Upper lobe of right lung (tissue), 1 donor: ENCODE measurements at places on chromosomes 12 and 14. TPM values are rescaled to one million over a fixed set of nuclear protein-coding genes. Genes with fewer than 3 reads are reported as not detected.
A peak's percentile ranks its signal among the peaks of the same experiment; 100 is the strongest.

- no peak for DNase-seq
Observed at GRCh38 chr12:50069539-50069938, 12.1 kb downstream of the ASIC1 start.

GRCh38 chr14:91417120-91417982 is at the start of gene CCDC88C:
TSS of gene CCDC88C (minus strand) at chr14:91417820. CDS start at chr14:91417690, 130 bp downstream.
- DNase-seq, result peak; percentile 90

DNA sequence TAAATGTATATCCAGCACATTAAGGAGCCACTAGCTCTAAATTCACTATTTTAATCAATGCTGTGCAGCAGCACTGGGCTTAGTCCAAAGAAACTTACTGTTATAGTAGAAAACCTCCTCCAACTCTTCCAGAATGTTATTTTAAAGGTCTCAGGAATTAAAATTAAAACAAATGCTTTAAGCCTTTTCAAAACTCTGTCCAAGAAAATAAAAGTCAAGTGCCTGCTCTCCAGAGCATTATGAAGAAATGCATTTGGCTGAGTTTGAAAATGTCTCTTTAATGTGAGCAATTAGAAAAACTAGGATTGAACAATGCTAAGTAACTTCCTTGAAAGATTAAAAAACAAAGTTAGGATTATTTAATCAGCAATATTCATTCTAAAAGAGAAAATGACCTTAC is 322.4 kb upstream of the DCN start:
- DNase-seq, result no peak

DNA sequence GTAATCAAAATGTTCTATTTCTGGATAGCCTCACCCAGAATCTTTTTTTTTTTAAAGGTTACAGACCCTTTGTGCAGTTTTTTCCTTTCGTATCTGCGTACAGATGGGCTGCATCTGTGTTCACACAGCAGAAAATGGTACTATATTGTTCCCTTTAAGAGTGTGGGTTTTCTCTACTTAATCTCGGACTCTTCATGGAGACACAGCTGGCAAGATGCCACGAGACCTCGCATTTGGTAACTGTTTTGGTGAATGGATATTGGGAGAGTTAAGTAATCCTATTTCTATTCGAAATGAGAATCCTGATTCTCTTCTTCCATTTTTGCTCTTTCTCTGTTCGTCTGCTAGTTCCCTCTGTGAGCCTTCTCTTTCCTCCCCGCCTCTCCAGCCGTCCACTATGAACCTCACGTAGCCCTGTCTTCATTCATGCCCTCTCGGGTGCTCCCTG is 85.7 kb downstream of the SAMD4A start:
- no peak for DNase-seq

Gene CIROP
- total RNA-seq, result not detected

Gene SIRT4
- total RNA-seq, result 2.4 TPM

DNA sequence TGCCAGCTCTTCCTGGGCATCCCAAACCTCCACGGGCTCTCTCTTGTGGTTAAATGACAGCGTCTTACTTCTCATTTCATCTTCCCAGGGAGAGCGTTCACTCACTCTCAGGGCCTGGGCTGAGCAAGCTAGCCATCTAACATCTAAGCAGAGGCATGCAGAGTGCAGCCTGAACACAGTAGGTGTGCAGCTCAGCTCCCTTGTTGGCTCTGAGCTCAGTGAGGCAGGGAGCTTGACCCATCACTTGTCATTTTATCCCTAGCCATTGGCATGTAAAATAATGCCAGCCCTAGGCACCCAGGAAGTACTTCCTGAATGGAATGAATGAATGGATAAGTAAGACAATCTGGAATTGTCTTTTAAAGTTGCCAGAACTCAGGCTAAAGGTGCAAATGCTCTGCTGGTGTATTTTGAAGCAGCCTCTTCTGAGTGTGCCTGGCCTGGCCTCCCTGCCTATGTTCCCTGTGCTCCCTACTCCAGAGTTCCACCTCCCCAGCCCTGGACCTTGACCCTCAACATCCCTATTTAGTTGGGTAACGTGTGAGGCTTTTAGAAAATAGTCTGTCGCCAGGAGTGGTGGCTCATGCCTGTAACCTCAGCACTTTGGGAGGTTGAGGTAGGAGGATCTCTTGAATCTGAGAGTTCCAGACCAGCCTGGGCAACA is 9.5 kb upstream of the MEG3 start:
- DNase-seq, result no peak

DNA sequence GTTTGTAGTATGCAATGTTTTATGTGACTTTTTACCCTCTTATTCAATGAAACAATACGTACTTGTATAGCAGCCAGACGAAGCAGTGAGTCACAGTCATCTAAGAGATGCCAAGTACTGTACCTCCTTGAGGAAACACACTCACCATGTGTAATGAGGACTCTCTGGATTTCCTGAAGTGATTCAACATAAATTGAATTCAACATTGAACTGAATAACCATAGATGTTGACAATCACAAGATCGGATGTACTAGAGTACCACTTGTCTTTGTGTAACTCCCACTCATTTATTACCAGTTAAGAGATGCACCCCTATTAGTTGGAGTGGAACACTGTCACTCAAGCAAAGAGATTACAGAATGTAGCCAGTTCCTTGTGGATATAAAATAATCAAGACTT is 175.2 kb upstream of the HMGA2 start:
- DNase-seq, result no peak

- no peak for DNase-seq
Observed at GRCh38 chr12:27335364-27336281, 3.0 kb downstream of the BMAL2 start.

- no peak for DNase-seq
Observed at GRCh38 chr12:26123482-26123980, 1.3 kb downstream of the BHLHE41 start.

Gene PKP2
- total RNA-seq, result 1.9 TPM
